ENCODE measurements at places on chromosomes 12 and 14.
A peak's percentile ranks its signal among the peaks of the same experiment; 100 is the strongest.

DNA sequence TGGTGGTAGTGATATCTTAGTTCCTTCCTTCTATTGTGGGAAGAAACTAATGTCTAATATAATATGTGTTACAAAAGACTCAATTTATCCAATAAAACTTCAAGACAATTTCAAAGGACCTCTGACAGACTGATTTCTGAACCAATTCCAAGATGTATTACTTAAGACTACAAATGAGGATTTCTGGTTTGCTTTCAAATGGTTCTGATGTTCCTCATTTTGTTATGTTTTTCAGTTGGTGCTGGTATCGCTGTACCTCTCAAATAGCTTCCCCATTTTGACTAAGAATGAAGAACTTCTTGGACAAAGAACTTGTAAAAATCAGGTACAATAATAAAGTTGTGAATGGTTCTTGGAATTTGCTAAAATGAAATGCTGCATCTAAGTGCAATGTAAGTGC is 19.4 kb upstream of the MBIP start:
- DNase-seq: no peak

DNA sequence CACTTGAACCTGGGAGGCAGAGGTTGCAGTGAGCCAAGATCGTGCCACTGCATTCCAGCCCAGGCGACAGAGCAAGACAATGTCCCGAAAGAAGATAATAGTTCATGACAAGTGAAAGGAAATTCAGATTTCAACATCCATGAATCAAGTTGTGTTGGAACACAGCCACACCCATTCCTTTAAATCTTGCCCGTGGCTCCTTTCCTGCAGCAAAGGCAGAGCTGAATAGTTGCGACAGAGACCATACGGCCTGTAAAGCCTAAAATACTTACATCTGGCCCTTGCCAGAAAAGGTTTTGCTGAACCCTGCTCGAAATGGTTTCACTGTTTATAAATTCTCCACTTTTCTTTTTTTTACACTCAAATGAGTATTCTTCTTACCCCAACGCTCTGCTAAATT is 17.7 kb upstream of the ITPK1 start:
- no peak for DNase-seq

DNA sequence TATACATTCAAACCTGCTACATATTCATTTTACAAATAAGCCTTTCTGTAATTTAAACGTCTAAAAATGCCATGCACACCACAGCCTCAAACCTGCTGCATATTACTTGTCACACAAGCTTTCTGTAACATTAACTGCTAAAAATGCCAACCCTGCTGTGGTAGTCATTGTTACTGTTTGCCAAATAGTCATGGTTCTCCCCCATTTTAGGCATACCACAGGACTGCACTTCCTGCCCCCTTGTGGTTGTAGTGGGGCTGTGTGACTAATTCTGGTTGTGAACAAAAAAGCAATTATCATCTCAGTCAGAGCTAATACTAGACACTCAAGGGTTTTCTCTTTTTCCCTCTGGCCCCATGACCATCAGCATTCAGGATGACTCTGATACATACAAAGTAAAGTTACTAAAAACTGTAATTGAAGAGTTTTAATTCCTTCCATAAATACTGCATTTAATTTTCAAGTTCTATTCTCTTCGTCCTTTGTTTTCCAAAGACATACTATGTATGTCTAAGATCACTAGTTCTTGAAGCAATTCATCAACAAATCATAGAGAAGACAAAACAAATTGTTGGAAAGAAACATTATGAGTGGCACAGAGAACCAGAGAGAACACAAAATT is 5.7 kb upstream of the SLC35F4 start:
- no peak for DNase-seq

DNA sequence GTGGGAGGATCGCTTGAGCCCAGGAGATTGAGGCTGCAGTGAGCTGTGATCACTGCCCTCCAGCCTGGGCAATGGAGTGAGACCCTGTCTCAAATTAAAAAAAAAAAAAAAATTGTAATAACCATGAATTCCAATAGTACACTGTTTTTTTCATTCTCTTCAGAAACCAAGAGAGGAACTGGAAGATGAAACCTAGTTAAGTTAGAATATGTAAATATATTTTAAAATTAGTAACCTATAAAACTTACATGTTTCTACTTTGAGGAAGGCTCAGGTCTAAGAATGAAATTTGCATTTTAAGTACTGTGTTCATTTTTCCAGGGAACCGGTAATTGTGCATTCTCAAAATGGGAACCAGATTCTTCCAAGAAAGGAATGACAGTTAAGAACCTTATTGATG is 18.8 kb downstream of the KNTC1 start:
- no peak for DNase-seq

- DNase-seq: no peak
Observed at GRCh38 chr14:69711065-69711464, 55.9 kb upstream of the SRSF5 start.

- no peak for DNase-seq
Observed at GRCh38 chr12:64010069-64010686, 165.7 kb downstream of the SRGAP1 start.

GRCh38 chr14:73176685-73177084 is 40.4 kb downstream of the PSEN1 start:
- DNase-seq: no peak

DNA sequence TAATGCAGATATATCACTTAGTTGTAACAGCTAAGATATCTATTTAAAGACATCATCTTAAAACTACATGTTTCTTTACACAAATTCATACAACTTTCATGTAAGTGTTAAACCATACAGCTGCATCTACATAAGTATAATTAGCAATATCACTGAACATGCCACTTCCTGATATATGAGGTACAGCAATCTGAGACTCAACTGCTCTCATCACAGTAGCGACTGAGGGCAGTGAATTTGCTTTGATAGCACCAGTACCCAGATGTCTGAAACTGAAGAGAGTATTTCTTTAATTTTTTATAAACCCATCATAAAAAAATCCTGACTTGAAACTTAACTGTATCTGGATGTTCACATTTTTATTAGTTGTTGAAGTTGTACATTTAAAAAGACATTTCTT is 34.7 kb upstream of the NUAK1 start:
- no peak for DNase-seq

DNA sequence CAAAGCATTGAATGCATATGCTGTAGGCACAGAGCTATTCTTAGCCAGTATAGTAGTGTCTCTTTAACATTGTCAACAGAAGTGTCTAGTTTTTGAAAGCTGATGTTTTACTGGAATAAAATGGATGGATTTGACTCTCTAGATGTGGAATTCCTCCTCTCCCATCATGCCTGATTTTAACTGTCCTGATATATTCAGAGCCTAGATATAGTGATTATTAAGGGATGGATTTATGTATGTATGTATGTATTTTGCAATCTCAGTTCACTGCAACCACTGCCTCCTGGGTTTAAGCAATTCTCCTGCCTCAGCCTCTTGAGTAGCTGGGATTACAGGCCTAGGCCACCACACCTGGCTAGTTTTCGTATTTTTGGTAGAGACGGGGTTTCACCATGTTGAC is 144.8 kb upstream of the NAV3 start:
- no peak for DNase-seq

DNA sequence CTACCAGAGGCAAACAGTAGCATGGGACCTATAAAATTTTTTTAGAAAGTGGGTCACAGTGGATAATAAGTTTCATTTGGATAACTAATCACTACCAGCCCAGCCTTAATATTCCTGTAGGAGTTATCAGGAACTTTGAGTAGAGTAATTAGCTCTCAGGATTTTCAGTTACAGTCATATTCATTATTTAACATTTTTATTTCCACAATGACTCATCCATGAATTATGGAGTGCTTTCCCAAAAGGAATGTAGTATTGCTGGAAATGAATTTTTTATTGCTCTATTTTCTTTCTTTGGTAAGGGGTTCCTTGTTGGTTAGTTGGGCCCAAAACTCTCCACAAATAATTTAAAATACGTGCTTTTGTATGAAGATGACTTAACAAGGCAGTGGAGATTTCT is 53.7 kb downstream of the ERC1 start:
- DNase-seq: no peak

DNA sequence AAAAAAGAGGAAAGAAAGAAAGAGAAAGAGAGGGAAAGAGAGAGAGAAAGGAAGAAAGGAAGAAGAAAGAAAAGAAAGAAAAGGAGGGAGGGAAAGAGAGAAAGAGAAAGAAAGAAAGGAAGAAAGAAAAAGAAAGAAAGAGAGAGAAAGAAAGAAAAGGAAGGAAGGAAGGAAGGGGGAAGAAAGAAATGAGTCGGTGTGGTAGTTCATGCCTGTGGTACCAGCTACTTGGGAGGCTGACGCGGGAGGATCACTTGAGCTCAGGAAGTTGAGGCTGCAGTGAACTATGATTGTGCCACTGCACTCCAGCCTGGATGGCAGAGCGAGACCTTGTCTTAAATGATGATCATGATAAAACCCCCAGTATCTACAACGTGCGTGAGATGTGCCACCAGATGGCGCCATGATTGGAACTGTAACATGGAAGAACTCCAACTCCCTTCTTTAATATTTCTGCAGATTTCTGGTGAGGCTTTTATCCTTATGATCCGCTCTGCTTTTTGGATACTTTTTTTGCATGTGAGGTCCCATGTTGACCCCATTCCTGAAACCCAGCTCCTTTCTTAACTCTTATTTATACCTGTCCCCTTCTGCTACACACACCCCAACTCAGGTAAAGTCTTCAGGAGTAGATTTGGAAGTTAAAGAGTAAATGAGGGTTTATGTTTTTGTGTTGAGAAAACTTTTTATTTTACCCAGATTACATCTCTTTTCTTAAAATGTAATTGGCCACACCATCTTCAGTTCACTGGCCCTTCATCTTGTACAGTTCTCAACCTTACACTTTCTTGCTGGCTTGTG is 25.6 kb downstream of the RNASE10 start:
- DNase-seq: peak; percentile 43

- no peak for DNase-seq
Observed at GRCh38 chr12:51970904-51971646, 19.6 kb downstream of the ACVR1B start.

- no peak for DNase-seq
Observed at GRCh38 chr12:5187136-5187535, 143.5 kb downstream of the KCNA5 start.

GRCh38 chr12:123105211-123105826 is 45.6 kb downstream of the PITPNM2 start:
- no peak for DNase-seq

- no peak for DNase-seq
Observed at GRCh38 chr12:103924761-103925641, 5.2 kb upstream of the HSP90B1 start.

DNA sequence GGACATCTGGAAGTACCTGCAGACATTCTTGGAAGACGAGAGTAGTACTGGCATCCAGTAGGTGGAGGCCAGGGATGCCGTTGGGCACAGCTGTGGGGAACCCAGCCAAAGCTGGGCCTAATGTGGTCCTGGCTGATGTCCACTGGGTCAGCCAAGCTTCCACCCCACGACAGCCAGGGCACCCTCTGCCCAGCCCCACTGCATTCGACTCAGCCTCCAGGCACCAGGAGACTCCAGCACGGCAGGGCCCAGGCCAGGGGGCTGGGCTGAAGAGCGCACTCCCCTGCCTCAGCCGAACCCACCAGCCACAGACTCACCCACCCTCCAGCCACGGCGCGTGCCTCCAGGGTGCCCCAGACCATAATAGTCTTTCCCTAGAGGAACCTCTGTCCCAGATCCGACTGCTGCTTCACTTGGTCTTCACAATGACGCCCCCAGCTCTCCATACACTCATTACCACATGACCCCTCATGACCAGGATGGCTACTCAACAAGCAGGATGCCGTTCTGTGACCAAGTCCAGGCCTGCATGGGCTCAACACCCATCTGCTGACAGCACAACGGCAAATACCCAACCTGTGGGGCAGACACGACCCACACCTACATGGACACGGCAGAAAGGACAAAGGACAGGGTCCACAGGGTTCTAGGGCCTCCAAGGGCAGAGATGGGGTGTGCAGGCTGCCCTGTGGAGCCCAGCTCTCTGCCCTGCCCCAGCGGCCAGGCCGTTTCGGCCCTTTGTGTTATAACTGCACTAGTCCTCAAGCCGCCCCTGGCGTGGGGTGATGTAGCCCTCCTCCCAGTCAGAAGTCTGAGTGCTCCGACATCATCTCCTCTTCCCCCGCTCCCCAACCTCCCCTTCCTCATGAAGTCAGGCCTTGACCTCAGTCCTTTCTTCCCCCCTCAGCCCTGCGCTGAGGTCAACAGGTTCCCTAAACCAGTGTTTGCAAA is 22.8 kb downstream of the ITPK1 start:
- DNase-seq: no peak

- DNase-seq: no peak
Observed at GRCh38 chr14:87257421-87257820, 735.6 kb downstream of the GALC start.

GRCh38 chr14:34344318-34344717 is 117.7 kb downstream of the SPTSSA start:
- DNase-seq: no peak

DNA sequence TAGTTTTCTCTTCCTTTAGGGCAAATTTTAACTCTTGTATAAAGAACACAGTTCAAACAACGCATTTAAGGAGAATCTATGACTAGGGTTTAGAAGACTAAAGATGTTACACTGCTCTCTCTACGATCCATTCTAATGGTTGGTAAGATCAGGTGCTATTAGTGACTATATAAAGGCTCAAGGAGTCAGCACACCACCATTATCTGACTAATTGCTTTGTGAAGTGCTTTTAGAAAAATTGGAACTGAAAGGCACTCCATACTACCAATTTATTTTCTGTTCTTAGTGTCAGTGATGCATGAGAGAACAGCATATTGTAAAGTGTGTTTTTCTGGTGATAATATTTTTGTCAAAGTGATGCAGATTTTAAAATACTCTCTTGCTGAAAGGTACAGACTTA is 136.8 kb downstream of the SYT1 start:
- no peak for DNase-seq

GRCh38 chr12:128298091-128298748 is 31.2 kb downstream of the TMEM132C start:
- DNase-seq: no peak

DNA sequence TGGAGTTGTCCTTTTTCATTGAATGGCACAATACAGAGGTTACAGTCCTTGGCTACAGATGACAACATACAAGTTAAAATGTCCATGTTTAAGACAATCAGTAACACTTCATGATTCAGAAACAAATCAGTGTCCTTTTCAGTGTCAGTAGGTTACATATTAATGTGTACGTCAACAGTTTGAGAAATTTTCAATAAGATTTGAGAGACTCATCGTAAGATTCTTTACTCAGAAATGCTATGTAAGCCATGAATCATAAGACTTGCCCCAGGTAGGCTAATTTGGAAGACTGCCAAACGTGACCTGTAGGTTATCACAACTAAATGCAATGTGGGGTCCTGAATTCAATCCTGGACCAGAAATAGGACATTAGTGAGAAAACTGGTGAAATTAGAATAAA is 3.5 kb downstream of the RDH12 start:
- DNase-seq: no peak

DNA sequence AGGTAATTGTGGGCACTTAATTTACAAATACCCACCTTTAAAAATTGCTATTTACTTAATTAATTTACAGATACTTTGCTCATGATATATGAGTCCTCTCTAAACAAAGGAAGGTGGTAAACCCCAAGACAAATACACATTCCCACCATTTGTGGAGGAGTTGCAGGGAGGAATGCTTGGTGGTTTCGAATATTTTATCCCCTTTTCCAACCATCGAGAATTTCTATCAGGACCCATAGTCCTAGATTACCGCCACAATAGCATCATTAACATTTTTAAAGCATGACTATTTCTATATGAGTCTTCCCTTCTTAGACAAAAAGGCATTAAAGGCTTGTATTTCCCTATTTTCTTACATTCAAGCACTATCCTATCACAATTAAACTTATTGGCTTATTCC is 34.2 kb upstream of the PLEKHA5 start:
- no peak for DNase-seq
